ENCODE measurements at places on chromosomes 5 and 9.

- no peak for DNase-seq
Measured at GRCh38 chr5:73351593-73351992, 97.0 kb downstream of the FOXD1 start.

DNA sequence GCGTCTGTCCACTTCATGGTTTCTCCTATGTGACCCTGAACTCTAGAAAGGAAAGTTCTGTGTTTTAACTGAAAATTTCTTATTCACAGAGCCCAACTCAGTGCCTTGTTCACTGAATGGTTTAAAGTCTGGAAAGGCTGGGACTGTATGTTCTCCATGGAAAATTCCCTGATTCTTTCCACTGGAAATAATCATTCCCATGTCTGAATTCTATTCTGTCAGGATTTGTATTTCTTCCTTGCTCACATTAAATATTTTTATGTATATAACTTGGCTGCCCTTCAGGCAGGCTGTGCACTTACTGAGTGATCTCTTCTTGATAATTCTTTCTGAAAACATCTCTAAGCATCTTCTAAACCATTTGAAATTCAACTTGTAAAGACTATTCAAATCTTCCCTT lies 1126.9 kb upstream of the DMAC1 start:
- no peak for DNase-seq

DNA sequence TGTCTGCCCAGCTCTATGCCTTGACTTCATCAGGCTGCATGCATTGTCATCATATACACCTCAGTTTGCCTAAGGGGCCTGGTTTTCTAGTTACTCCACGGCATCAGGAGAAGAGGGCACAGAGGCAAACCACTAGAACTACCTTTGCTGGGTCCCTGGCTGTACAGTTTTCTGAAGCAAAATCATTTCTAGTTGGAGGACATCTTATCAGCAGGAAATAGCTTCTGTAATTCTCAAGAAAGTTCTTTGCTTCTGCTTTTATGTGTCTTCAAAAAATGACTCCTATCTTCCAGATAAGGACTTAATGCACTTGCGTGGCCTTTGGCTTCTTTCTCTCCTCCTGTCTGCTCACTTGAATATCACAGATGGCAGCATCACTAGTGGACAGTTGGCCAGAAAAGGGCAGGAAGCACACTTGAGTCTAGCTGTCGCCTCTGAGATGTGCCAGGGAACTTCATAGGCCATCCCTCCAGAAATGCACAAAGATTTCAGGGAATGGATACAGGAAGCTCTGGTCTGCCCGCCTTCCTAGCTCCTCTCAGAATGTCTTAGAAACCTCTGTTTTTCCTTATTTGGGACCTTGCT lies 22.4 kb upstream of the LTC4S start:
- no peak for DNase-seq

- peak; percentile 17 for DNase-seq
Measured at GRCh38 chr9:91162784-91163443, 198.8 kb downstream of the AUH start.

- no peak for DNase-seq
Measured at GRCh38 chr5:87732875-87733768, 320.4 kb upstream of the CCNH start.

- no peak for DNase-seq
Measured at GRCh38 chr5:17910318-17910717, 276.1 kb downstream of the TAF11L14 start.

DNA sequence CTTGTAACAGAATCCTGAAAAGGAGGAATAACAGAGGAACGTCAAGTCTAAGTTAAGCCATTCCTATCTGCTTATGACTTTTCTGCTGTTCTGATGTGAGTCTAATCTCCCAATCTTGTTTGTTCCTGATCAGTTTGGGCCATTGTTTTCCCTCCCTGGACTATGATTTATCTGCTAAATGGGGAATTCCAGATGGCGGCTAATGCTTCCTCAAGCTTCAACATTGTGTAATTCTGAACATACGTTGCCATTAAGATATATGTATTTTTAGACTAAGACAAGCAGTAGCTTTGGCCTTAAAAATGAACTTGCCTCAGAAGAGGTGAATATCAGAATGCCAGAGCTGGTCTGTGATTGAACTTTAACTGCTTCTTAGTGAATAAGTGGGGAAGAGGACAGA lies 142.7 kb downstream of the PRKACG start:
- DNase-seq: no peak

GRCh38 chr9:15782106-15782505 lies 229.3 kb downstream of the CCDC171 start:
- no peak for DNase-seq

GRCh38 chr5:135521964-135522363 lies 13.8 kb downstream of the NEUROG1 start:
- DNase-seq: no peak

Data from activated T-helper 9 cell treated with anti-CD3 and anti-CD28 coated beads, Interleukin-2, amount 50 U/mL, for 16 hours (primary cell).